ENCODE measurements at places on chromosomes 4 and X.
A peak's percentile ranks its signal among the peaks of the same experiment; 100 is the strongest.

DNA sequence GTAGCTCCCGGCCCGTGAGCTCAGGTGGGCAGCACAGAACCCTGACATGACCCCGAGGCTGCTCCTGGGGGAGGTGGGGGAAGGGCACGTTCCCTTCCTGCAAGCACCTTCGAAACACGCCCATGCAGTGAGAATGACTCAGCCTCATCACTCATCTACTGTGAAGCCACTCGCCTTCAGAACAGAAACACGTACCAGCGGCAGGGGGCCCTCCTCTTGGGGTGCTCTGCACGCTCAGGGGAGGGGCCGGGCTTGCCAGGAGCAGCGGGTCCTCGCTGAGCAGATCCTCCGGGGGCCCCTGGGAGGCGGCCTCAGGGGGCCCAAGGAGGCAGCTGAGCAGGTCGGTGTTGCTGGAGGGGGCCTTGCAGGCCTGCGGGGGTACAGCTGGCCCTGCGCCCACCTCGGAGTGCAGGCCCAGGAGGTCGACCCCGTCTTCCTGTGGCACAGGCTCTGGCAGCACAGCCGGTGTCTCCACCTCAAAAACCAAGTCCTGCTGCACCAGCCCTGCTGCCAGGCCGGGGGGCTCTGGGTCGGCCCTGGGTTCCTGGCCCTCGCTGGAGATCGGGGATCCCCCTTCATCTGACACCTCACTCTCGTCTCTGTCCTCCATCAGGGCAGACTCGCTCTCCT, 40.9 kb upstream of the CPLX1 start:
- DNase-seq: no peak

DNA sequence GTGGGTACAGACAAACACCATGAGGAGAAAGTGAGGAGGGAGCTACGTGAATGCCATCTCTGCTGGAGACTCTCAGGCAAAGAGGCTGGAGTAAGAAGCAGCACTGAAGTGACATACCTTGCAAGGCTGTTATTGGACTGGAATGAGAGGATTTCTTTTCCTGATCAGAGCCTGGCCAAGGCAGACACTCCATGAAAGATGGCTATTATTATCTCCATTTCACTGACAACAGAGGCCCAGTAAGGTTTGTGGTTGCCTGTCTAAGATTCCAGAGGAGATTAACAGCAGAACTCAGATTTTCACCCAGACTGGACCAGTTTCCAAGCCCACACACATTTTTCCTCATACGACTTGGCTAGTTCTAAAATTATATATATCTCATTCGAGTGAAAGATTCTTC, 162.0 kb upstream of the EOLA2 start:
- no peak for DNase-seq

GRCh38 chr4:62849696-62850095, 1559.6 kb downstream of the TECRL start:
- no peak for DNase-seq

DNA sequence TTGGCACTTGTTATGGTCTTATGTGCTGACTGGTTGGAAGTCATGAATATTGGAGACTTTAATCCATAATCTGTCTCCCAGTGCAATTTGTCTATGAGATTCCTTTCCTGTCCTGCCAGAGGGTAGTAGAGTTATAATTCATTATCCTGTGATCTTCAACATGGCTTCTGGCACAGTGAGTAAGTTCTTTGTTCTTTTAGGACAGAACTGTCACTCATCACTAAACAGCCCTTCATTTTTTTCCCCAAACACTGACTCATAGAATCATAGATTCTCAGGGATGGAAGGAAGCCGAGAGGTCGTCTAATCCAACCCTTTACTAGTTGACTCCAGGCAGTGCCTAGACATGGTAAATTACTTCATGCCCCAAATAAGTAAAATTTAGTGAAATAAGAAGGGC, 78.4 kb downstream of the LUZP4 start:
- DNase-seq: no peak

- no peak for DNase-seq
Measured at GRCh38 chr4:158285429-158286216, 75.3 kb downstream of the TMEM144 start.

DNA sequence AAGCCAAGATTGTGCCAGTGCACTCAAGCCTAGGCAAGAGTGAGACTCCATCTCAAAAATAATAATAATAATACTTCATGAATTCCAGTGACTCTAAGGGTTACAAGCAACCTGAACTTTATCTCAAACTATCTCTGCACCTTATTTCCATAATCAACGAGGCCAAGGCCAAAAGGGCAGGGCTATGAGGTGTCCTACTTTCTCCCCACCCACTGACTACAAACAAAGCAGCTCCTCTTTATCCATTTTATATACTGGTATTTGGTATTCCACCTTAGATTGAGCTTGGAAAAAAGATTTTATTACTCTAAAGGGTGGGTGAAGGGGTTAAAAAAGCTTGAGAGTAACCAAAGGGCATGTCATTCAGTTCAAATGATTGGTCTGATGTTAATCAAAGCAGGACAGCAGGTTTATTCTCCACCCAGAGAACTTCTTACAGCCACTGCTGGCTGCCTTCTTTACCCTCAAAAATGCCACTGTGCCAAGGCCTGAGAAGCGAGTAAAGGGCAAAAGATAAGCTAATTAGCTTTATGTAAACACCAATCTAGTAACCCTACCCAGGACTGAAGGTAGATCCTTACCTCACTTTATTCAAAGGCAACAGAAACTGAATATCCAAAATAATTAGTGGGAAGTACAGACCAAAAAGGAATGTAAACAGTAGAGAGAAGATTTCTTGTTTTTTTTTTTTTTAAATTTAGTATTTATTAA, 28.2 kb downstream of the APOO start:
- DNase-seq: no peak

- DNase-seq: no peak
Measured at GRCh38 chr4:150135134-150135772, 57.0 kb downstream of the DCLK2 start.

GRCh38 chr4:81113024-81113423, 82.5 kb downstream of the BMP3 start:
- no peak for DNase-seq

DNA sequence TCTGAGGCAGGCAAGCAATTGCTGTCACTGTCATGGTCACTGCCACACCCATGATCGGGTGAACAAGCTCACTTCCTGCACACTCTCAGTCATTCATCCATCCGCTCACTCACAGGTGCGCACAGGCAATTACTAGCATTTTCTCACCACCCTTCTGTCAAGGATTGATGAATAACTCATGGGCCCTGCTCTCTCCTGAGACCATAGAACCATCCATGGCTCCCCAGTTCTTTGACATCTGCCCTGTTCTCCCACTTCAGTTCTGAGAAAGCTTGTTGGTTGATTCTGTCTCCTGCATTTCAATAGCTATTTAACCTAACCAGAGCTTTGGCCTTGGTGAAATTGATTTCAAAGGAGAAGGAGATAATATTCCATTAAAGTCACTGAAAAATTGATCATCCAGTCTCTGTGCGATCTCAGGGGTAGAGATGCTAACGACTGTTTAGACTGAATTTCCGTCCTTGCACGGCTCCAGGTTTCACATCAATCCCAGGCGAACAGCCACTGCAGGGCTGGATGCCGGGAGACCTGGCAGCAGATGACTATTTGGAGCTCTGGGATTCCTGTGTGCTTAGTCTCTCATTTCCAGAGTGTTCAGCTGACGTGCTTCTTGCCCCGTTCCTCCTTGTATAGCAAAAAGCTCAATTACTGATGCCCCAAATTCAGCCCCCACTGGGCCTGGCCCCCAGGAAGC, 36.9 kb upstream of the ADRA2C start:
- no peak for DNase-seq

- DNase-seq: no peak
Measured at GRCh38 chr4:133600008-133600407, 450.9 kb downstream of the PCDH10 start.

- no peak for DNase-seq
Measured at GRCh38 chrX:46628460-46629371, 55.2 kb downstream of the CHST7 start.

DNA sequence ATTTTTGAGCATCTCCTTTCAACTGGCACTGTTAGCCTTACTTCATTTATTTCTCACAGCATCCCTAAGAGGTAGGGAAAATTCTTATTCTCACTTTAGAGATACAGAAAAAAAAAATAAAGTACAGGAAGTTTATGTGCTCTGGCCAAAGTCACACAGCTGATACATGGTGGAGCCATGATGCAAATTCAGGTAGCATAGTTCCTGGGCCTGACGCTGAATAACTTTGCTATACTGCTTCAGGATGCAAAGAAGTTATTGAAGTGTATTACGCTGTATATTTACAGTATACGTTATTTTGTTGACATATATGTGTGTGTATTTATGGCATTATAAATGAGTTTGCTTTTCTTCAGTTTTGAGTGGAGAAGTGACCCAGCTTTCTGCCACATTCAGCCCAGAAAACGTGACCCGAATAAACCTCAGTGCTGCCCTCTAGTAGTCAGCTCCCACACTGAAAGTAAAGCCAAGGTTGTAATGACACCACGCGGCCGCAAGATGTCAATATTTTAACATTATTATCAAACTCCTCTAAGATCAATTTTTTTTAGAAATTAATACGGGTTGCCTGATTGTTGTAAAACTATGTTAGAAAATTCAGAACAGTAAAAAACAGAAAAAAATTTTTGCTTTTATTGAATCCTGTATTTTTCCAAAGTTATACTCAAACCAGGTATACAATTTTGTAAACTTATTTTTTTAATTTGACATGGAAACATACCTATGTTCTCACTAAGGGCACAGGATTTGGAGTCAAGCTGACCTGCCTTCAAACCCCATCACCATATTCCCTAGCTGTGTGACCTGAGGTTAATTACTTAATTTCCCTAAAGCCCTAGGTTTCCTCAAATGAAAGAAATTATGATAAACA, 3.8 kb upstream of the GUCY2F start:
- DNase-seq: peak; percentile 43

DNA sequence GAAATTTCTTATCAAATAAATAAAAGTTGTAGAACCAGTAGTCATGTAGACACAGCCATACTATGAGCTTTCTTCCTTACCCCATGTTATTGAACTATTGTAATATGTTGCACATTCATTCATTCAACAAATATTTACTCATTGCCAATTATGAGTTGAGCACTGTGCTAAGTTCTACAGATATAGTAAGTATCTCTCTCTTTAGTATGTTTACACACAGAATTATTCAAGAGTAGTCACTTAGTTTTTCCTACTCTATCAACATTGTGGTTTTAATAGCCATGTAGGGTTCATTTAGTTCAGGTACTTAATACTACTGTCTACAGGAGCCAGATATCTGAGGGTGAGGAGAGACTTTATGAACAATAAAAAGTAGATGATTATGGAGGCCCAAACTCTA, 86.2 kb downstream of the TEX13A start:
- no peak for DNase-seq

DNA sequence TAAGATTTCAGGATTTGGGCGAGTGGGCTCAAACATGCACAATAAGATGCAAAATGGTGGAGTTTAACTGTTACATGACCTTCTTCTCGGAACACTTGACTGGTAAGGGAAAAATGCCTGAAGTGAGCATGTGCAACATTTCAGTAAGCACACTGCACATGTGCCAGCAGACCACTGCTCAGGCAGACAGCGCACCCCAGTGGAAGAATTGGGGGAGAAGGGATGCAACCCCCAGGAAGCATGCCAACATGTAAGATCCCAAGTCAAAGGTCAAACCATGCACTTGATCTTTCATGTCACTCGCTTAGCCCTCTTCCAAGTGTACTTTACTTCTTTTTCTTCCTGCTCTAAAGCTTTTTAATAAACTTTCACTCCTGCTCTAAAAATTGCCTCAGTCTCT, 256.3 kb downstream of the CENPC start:
- DNase-seq: no peak

- no peak for DNase-seq
Measured at GRCh38 chr4:153970169-153970568, 181.3 kb upstream of the SFRP2 start.

DNA sequence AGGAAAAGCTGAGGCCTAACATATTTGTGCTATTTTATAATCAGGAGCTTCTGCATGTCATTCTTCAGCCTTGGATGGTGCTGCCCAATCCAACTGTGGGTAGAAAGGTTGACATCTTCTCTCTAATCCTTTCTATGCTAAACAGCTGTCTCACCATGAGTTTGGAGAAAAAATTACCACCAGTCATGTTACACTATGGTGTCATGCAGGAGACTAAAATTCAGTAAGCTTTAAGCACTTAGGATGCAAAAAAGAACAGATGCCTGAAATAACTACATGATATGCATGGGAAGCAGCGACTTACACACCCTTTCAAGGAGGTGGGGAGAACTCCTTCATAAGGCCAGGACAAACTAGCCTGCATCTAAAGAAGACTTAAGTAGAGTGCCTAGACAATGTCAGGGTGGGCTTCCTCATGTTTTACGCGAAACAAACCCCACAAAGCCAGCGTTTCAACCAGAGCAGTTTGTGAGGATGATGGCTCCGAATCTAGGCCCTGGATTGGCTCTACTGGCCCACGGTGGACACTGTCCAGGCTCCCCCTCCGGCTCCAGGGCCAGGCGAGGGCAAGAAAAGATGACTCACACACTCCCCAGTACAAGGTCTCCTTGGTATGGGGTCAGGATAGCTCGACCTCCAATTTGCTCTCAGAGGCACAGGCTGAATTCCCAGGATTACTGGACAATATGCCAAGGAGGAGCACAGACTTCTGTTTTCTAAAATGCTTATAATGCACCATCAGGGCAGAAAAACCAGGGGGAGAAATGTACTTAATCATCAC, 45.1 kb downstream of the STX18 start:
- DNase-seq: no peak

GRCh38 chr4:113784497-113785250, 23.1 kb upstream of the CAMK2D start:
- no peak for DNase-seq

DNA sequence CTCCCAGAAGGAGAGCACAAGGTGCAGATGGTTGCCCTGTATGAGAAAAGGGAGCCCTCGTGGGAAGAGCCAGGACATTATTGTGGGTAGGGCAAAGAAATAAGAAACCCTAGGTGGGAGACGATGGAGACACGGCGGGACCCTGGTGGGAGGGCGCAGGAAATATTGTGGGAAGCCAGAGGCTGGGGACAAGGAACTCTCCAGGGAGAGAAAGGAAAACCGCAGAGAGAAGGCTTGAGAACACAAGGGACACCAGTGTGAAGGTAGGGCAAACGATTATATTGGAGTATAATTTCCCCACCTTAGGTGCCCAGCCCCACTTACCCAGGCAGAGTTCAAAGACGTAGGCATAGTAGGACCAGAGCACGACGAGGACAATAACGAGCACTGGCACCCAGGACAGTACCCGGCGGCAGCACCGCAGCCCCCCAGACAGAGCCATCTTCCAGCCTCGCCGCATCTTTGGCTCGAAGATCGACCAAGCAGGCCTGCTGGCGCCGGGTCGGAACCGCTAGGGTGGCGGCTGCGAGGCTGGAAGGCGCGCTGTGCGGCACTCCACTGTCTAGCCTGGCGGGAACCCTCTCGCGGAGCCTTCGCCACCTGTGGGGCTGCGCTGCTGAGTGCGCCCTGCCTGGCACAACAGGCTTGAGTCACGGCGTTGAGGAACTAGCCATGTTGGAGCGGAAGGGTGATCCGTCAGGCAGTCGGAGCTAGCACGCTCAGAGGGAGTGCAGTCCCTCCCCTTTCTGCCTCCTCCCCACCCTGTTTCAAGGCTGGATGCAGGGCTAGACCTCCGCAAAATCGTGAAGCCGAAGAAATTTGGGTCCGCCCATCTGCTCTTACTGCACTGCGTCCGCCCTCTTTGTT, at the start of gene ZDHHC15:
ZDHHC15 (minus strand) TSS at position 473 of the 867 bp plus-strand sequence; CDS start at position 460, 13 bp downstream.
- peak; percentile 5 for DNase-seq
